CD8-positive, alpha-beta memory T cell (primary cell): ENCODE measurements at places on chromosomes 16 and 17.

- no peaks in the 10 kb centered on the region for H3K36me3 ChIP-seq
- H3K4me3 ChIP-seq, result peak overlapping the region; percentile 97
- DNase-seq, result no peak
- peaks cover 35% of the 10 kb centered on the region for H3K4me1 ChIP-seq
- H3K27ac ChIP-seq, result peak overlapping the region; percentile 72
- no peaks in the 10 kb centered on the region for H3K27me3 ChIP-seq
These were observed 498 bp downstream of the SMYD4 start for GRCh38 chr17:1829216-1829591.

- no peak overlapping the region for H3K4me3 ChIP-seq
- H3K27ac ChIP-seq, result no peak overlapping the region
- H3K36me3 ChIP-seq, result no peaks in the 10 kb centered on the region
- no peaks in the 10 kb centered on the region for H3K4me1 ChIP-seq
These were observed 220 bp upstream of the ARHGAP44 start for GRCh38 chr17:12789075-12789480.

GRCh38 chr16:23557779-23558702 is 514 bp downstream of the UBFD1 start:
- no peaks in the 10 kb centered on the region for H3K27me3 ChIP-seq
- DNase-seq, result peak; percentile 12
- H3K36me3 ChIP-seq, result peaks cover 22% of the 10 kb centered on the region
- H3K27ac ChIP-seq, result peak overlapping the region; percentile 92
- peak overlapping the region; percentile 97 for H3K4me3 ChIP-seq

- H3K27me3 ChIP-seq, result no peaks in the 10 kb centered on the region
- H3K4me1 ChIP-seq, result peaks cover 32% of the 10 kb centered on the region
- DNase-seq, result no peak
- no peak overlapping the region for H3K27ac ChIP-seq
These were observed 3.7 kb downstream of the LDHD start for GRCh38 chr16:75112734-75113491.

DNA sequence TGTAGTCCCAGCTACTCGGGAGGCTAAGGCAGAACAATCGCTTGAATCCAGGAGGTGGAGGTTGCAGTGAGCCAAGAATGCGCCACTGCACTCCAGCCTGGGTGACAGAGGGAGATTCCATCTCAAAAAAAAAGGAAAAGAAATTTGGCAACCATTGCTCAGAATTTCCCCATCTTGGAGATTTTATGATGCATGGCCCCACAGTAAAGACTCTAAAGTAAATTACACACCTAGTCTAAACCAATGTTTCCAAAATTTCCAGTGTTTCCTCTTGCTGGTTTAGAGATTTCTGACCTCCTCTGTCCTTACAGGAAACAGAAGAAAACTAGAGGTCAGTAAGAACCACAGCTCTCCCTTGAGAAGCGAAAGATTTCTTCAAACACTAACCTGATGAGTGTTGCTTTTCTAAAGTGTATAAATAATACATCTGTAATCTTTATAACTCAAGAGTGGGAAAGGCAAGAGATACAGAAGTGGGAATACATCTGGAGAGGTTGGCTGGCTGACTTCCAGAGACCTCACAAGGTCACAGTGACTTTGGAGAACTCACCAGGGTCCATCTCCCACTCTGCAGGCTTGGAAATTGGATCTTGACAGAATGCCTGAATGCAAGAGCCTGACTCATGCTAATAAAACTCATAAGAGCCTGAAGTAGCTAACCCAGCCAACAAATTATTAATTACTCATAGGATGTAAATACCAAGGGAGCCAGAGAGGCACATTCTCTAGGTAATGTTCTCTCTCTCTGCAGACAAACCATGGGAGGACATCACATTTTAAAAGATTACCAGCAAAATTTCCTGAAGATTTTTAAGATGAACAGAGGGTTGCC is 8.8 kb downstream of the ADAT1 start:
- H3K27me3 ChIP-seq, result no peaks in the 10 kb centered on the region
- peaks cover 53% of the 10 kb centered on the region for H3K36me3 ChIP-seq
- H3K27ac ChIP-seq, result peak overlapping the region; percentile 6
- peaks cover 45% of the 10 kb centered on the region for H3K4me1 ChIP-seq
- no peak overlapping the region for H3K4me3 ChIP-seq

DNA sequence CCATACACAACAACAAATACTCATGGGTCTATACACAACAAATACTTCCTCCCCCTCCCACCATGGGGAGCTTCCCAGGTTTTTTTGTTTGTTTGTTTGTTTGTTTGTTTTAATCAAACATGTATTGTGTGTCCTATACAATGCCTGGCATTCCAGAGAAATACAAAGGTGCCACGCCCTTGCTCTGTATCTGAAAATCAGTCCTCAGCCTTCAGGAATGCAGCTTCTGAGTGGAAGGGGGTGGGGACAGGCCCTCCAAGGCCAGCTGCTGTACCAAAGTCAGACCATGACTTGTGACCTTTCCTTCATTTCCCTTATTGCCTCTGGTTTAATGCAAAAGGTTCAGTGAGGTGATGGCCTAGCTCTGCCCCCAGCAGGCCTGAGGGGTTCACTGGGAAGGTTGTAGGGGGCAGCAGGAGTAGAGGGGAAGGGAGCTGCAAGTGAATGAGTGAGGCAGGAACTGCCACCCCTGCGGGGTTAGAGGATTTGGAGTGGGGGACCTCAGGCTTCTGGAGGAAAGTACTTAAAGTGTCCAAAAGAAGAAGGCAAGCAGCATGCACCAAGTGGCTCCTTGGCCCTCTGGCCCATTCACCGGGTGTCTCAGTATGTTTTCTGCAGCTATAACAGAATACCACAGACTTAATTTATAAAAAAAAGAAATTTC is 105.2 kb downstream of the CLEC16A start:
- H3K27me3 ChIP-seq, result no peaks in the 10 kb centered on the region
- no peak for DNase-seq
- no peak overlapping the region for H3K4me3 ChIP-seq
